ENCODE measurements at places on chromosomes 3 and 15. TPM values are rescaled to one million over a fixed set of nuclear protein-coding genes. Genes with fewer than 3 reads are reported as not detected.

PPP1R14D gene
- total RNA-seq, result not detected

KIF23 gene
- 2.7 TPM for total RNA-seq

GRCh38 chr15:31090766-31091165 lies 10.8 kb downstream of the TRPM1 start:
- no peak for DNase-seq

DNA sequence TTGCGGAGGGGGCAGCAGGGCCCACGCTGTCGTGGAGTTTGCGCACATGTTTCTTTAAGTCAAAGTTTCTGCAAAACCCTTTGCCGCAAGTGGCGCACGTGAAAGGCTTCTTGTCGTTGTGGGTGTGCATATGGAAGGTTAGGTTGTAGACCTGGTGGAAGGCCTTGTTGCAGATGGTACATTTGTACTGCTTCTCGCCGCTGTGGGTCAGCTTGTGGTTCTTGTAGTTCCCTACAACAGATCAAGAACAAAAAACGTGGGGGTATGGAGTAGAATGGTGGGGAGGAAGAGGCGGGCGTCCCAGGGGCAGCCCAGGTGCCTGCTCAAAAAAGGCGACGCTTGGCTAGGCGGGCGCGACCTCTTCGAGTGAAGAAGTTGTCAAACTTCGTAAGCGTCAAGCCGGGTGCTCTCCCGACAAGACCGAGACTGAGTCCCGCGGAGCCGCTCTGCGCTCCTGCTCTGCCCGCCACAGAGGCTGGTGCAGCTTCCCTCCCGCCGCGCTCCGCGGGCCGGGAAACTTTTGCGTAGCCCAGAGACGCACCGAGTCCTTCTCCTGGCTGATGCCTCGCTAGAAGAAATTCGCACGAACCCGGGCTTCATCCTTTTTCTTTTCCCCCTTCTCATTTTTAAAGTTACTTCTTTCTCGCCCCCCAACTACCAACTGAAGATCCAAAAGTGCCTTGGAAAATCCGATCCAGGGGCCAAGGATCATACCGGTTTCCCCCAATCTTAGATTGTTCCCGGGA lies 3.1 kb downstream of the FEZF2 start:
- no peak for DNase-seq
